ENCODE measurements at places on chromosomes 1 and 21.

DNA sequence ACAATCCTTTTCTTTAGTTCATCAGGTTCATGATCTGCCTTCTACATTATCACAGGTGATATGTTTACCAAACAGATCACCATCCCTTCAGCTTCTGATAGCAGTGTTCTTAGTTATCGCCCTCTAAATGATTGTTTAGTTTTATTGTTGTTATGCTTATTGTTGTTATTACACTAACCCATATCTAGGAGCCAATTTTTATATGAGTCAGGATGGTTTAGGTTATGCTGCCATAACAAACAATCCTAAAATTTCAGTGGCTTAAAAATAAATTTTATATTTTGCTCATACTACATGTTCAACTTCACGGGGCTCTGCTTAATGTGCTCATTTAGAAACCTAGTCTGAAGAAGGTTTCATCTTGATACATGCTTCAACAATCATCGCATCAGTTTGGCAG, 4.4 kb upstream of the JUN start:
- no peak for DNase-seq

GRCh38 chr1:177975588-177976495, 6.0 kb upstream of the SEC16B start:
- no peak for DNase-seq

DNA sequence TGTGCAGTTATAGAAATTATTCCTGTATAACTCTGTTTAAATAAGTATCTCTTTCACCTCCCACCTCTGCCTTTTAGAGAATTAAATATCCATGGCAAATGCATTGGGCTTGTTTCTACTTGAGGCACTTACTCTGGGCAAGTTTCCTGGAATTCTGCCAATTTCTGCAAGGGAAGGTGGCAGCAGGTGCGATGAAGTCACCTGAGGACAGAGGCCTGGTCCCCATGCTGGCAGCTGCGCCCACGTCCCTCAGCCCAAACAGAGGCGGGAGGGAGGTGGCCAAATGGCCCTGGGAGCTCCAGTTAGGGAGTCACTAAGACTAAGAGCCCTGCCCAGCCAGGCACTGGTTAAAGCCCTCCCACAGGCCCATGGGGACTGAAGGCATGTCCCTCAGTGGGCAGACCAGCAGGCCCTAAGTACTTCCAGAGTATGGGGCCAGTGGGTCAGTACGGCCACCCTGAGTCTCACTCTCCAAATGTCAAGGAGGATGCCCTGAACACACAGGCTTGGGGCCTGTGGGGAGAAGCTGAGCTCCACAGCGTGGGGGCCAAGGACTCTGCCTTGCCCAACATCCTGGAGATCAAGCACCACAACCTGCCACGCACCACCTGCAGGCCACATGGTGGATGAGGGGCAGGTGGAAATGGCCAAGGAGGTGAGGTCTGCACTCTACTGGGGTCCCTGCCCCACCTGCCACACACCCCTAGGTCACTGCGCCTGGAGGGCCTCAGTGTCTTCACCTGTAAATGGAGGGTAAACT, 19.4 kb downstream of the ACOT7 start:
- DNase-seq = no peak

- DNase-seq = no peak
Observed at GRCh38 chr1:81007024-81007423, 793.7 kb upstream of the ADGRL2 start.

DNA sequence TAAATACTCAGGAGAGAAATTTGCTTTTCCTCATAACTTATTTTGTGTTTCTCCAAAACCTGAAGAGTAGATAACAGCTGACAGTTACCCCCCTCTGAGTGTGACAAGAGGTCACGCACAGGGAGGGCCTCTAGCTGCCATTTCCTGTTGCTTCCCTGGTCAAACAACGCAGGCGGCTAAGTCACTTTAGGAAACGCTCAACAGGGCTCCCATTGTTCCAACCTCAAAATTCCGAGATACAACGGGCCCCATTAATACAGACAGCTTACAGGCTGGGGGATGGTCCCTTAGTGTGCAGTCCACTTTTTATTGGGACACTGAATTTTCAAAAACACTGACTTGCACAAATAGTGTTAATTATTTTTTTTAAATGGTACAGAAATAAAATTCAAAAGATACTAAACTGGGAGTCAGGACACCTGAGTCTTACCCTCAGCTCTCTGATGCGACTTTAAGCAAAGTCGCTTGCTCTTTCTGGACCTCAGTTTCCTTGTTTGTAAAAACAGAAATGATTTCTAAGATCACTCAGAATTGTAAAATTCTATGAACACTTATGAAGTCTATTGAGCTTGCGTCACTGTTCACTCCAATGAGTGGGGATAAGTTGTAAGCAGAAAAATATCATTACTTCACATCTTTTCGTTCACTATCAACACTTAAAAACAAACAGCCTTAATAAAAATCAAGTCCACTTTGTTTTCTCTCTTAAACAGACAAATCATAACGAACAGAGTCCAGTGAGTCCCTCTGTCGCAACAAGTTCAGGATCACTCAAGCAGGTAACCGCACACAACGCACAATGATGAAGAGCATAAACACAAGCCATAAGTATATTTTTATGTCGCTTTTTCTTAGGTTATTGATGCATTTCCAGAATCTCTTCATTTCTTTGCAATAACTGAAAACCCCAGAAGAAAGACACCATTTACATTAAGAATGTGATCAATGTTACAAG, 13.5 kb downstream of the LZIC start:
- DNase-seq = no peak

DNA sequence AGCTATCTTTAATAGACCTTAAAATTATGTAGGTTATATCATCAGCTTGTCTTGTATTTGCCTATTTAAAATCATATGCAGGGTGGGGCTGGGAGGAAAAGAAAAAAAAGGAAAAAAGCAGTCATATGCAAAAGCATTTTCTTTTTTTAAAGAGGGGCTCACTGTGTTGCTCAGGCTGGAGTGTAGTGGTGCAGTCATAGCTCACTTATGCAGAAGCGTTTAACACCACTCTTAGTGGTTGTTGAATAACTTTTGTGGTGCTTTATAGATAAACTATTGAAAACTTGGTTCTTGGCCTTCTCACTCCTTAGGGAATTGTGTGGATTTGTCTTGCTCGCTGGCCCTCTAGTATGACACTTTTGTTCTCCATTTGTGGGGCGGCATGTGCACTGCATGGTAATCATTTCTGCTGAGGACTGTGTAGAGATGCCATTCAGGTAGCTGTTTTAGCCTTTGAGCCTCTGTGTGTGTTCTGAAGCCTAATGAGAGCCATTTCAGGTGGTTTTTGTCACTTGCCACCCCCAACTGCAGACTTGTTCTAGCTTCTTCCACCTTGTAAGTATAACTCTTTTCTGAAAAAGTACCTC, 77.8 kb downstream of the KIF1B start:
- DNase-seq = no peak

- DNase-seq = no peak
Observed at GRCh38 chr1:169163059-169163458, 56.6 kb downstream of the ATP1B1 start.

DNA sequence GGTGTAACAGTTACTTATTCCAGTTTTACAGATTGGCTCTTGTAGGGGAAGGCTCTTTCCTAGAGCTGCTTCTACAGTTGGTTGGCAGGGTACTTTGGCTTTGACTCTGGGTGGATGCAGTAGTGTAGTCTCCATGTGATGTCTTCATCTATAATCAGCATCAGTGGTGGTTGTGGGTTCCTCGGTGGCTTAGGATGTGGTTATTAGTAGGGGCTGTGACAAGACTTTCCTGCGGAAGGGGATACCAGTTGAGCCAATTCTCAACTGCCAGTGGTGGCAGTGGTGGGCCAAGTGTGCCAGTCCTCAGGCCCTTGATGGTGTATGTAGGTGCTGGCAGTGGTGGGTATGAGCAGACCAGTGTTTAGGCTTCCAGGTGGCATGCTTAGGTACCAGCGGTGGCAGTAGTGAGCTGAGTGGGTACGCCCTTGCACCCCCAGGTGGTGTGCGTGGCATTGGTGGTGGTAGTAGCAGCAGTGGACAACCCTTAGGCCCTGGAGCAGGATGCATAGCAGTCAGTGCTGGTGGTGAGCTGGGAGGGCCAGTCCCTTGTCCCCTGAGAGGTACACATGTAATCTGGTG, 27.2 kb upstream of the KLF18 start:
- DNase-seq = no peak

DNA sequence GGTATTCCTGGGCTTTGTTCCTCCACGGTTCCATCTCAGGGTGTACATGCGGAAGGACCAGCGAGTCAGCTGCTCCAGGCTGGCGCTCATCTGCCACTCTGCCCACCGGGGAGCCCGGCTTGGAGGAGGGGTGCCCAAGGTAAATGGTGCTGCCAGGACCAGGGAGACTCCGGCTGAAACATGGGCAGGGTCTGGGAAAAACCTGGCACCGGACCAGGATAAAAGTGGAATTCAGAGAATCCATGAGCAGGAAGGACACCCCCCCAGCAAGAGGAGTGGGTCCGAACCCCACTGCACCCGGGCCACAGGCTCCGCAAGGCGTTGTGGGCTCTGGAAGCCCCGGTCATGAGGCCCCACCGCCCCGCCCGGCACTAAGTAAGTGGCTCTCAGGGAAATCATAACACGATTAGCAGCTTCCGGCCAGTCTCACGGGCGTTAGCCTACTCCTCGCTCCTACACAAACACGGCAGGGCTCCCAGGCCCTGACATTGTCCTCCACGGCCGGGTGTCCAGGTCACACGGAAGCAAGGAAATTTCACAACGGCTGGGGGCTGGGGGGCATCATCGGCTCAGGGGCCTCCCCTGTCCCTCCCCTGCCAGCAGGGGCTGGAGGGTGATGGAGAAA, 21.1 kb downstream of the MEGF6 start:
- no peak for DNase-seq

DNA sequence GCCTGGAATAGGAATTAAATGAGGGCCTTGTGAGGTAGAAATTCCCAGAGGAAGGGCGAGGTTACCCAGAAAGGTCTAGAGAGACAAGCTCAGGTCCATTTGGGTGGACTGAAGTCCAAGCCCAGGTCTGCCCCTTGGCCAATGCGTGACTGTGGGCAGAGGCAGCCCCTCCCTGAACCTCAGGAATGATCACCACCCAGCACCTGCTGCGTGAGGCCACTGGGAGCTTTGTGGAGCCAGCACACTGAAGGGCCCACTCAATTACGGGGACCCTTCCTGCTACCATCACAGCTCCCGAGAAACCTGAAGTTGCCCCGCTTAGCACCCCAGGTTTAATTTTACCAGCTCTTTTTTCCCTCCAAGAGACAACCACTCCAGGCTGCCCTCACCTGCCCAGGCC, 6.5 kb upstream of the MATN1 start:
- DNase-seq = no peak

DNA sequence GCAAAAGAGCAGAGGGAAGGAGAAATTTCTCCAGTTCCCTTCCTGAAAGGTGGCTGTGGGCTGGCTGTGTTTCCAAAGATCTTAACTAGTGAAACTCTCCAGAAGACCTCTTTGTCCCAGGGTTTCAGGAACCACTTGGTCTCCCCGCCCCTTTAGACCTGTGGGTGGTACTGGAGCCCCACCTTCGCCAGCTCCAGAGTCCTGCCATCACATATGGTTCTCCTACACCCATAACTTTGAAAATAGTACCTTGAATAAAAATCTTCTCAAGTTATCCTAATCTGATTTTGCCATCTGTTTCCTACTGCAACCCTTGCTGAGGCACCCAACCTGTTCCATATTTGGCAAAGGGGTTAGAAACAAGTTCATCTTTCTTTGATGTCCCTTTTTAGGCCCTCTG, 303.9 kb downstream of the SEC16B start:
- DNase-seq = no peak

- no peak for DNase-seq
Observed at GRCh38 chr1:4653796-4654725, at the start of gene AJAP1. TSS of gene AJAP1 (plus strand) at chr1:4654609. CDS start at chr1:4655426, 817 bp downstream.

- DNase-seq = no peak
Observed at GRCh38 chr1:3417082-3417739, 37.3 kb upstream of the ARHGEF16 start.

GRCh38 chr1:211332830-211333229, 6.2 kb downstream of the TRAF5 start:
- no peak for DNase-seq

DNA sequence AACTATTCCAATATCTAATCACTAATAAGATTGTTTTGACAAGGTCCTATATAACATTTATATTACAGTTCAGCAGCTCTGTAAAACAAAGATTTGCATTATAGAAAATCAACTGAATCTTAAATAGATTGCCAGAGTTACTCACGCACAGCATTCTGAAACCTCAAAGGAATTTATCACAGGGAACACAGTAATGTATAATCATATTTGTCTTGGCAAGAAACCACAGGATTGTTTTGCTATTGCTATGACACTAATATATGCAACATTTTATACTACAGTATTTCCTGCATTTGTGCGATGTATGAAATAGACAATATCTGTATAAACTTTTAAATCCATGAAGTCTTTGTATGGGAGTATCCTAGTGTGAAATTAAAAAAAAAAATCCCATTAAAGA, 101.4 kb downstream of the PLPPR5 start:
- no peak for DNase-seq

DNA sequence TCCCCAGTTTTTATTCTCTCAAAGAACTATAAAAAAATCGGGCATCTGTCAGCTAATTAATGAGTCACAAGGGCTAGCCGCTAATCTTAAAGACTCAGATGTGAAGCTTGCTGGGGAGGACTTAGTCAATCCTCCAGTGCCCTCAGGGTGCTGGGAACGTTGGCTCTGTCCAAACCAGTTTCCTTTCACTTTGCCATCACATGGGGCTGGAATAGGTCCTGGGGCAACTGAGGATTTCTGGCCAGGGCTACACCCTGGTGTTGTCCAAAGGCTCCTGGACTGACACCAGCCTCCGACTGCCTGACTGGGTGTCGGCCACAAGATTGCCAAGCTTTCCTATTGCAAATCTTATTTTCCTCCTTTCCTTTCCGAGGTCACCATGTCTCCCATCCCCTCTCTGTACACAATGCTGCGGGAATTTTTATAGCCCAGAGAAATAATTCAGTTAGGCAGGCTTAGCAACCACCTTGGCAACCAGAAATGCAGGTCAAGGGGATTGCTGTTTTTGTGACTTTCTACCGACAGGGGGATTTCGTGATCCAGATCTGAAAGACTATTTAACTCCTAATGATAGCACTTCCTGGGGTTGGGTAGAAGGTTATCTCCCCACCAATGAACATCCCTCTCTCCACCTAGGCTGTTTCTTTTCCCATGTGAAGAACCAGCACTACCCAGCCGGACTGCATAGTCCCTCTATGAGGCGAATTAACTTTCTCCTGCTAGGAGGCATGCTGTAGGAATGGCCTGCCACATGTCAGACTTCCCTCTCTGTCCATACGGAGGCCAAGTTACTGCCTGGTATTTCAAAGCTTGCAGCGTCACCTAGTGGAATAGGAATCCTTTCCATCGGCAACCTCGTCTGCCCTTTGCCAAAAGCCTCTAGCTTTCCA, 29.9 kb upstream of the CTBS start:
- no peak for DNase-seq

- no peak for DNase-seq
Observed at GRCh38 chr1:200317236-200317635, 92.6 kb downstream of the ZNF281 start.

DNA sequence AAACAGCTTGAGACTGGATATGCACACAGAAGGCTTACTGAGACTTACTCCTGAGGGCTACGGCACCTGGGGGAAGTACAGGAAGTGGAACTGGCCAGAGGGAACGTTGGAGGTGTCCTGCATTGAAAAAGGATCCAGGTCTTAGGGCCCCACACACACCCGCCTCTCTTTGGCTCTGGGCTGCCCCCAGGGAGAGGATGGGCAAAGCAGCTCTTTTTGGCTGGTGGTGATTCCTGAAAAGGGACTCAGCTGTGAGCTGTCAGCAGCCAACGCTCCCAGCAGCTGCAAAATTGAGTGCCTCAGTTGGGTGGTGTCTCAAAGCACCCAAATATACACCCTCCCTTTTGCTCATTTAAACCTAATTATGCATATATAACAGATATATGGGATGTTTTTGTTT, 213.2 kb downstream of the TNR start:
- DNase-seq = no peak

Data from stimulated activated naive CD4-positive, alpha-beta T cell (primary cell).